Inflammatory macrophage treated with lipopolysaccharide for 4 hours (primary cell): ENCODE measurements at places on chromosomes 5 and 9.

- DNase-seq, result no peak
Measured at GRCh38 chr9:111151537-111151936, 113.3 kb upstream of the LPAR1 start.

DNA sequence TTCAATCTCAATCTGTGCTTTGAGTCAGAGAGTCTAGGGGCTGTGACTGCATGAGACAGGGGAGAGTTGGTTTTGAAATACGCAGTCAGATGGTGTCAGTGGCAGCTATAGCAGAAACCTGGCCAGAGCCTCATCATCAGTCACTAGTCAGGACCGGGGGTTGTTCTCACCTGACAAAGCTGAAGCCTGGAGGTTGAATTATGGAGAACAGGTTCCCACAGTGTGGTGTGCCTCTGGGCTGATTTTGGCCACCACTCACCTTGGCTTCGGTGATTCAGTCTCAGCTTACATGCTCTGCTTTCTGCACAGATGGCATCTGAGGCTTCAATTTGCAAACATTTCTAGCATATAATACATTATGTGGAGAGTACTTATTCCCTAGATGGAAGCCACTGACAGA is 387.3 kb downstream of the YTHDC2 start:
- DNase-seq, result no peak

- peak; percentile 73 for DNase-seq
Measured at GRCh38 chr5:175680463-175680862, 22.6 kb downstream of the HRH2 start.

DNA sequence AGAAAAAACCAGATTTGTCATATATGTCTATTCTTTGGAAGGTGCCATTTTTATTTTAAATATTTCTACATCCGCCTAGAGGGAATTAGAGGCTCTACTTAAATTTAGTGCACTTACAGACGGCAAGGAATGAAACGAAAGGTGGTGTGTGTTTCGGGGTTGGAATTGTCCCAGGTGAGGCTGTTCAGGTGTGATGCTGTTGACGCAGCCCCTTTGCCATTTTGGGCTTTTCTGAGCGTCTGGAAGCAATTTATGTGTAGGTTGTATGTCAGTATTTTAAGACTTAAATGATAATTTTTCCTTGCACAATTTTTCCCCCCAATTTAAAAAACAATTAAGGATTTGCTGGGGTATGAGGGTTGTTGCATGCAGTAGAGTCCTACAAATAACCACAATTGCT is 2.0 kb downstream of the TENT4A start:
- DNase-seq, result no peak

DNA sequence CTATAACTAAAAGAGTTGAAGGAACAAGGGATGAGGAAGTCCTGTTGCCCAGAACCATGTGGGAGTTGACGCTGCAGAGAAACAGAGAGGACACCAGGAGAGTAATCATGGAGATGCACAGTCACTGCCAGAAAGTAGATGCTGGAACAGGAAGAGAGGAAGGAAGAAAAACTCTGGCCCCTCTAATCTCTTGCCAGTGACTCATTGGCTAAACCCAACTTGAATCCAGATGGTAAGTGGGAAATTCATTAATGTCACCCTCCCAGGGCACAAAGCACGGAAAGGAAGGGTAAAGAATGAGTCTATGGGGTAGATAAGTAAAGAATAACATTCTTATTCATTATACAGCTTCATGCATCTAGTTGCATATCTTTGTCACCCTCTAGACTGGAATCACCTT is 631.9 kb downstream of the PRELID2 start:
- DNase-seq, result no peak

DNA sequence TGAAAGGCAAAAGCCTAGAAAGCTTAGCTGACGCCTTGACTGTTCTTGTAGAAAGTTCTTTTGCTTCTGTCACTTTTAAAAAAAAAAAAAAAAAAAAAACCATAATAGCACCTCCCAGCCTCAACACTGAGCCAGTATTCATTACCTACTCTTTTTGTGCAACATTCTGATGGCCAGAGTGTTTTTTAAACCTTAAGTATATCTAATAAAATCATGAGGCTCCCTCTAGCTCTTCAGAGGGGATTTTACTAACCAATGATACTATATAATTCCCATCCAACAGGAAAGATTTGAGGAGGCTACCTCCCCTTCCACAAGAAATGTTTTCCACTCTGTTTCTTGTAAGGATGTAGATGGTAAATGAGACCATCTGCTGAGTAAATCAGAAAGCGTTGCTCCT is 3.9 kb downstream of the BNC2 start:
- no peak for DNase-seq

GRCh38 chr5:9582406-9582805 is 36.5 kb upstream of the SEMA5A start:
- no peak for DNase-seq

- DNase-seq, result no peak
Measured at GRCh38 chr9:81597419-81598122, 91.8 kb downstream of the TLE1 start.

DNA sequence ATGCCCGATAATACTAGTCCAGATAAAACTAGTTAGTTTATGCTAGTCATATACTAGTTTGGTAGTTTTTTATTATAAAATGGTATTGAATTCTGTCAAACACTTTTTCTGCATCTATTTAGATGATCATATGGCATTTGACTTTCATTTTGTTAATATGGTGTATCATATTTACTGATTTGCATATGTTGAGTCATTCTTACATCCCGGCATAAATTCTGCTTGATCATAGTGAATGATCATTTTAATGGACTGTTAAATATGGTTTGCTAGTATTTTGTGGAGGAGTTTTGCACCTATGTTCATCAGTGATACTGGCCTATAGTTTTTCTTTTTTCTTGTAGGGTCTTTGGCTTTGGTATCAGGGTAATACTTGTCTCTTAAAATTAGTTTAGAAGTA is 365.6 kb downstream of the TAF11L14 start:
- peak; percentile 5 for DNase-seq

GRCh38 chr5:176647030-176647842 is at the start of gene TSPAN17:
TSS of gene TSPAN17 (plus strand) at chr5:176647484. CDS start at chr5:176647616, 132 bp downstream.
- peak; percentile 100 for DNase-seq

- DNase-seq, result peak; percentile 68
Measured at GRCh38 chr5:177113566-177114424, 19.8 kb upstream of the NSD1 start.

DNA sequence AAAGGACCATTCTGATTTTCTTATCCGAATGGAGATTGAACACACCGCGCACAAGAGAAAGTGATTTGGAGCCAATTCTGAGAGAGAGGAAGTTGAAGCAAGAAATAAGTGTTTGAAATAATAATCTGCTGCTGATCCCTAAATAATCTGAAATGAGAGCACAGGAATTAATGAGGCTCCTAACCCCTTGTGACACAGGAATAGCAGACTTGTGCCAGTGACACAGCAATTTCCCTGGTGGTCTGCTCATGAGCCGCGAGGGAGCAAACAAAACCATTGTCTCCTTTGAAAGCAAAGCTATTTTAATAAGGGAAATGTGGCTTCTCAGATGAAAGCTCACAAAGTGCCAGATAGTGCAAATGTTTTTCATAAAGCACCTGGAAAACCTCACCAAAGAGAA is 936.1 kb upstream of the WWC1 start:
- DNase-seq, result no peak
